T-helper 17 cell (primary cell): ENCODE measurements at places on chromosomes 2 and 18. TPM values are rescaled to one million over a fixed set of nuclear protein-coding genes. Genes with fewer than 3 reads are reported as not detected.
A peak's percentile ranks its signal among the peaks of the same experiment; 100 is the strongest.

Gene PID1
- 0.60 TPM for total RNA-seq

Gene TUBB8B
- not detected for total RNA-seq

Gene CNDP1
- total RNA-seq, result 0.20 TPM

Gene WDR75
- total RNA-seq, result 56.6 TPM

Gene MFSD2B
- 0.27 TPM for total RNA-seq

Gene KRTCAP3
- total RNA-seq, result 9.1 TPM

- H3K4me3 ChIP-seq, result peak overlapping the region; percentile 85
- no peak for DNase-seq
- H3K4me1 ChIP-seq, result peaks cover 34% of the 10 kb centered on the region
Observed at GRCh38 chr2:25251422-25252273, 83.3 kb upstream of the POMC start.

- no peak overlapping the region for H3K4me3 ChIP-seq
- peaks cover 2% of the 10 kb centered on the region for H3K36me3 ChIP-seq
- H3K27ac ChIP-seq, result no peak overlapping the region
Observed at GRCh38 chr2:98350411-98350810, 4.2 kb downstream of the CNGA3 start.

GRCh38 chr2:173311844-173312606 lies 42.6 kb upstream of the CDCA7 start:
- H3K4me3 ChIP-seq, result no peak overlapping the region
- no peak overlapping the region for H3K27ac ChIP-seq
- peaks cover 21% of the 10 kb centered on the region for H3K27me3 ChIP-seq
- DNase-seq, result no peak

GRCh38 chr2:47339745-47340541 lies 63.0 kb upstream of the MSH2 start:
- no peak overlapping the region for H3K27ac ChIP-seq
- peaks cover 6% of the 10 kb centered on the region for H3K4me1 ChIP-seq
- peaks cover 32% of the 10 kb centered on the region for H3K27me3 ChIP-seq
- no peaks in the 10 kb centered on the region for H3K36me3 ChIP-seq

GRCh38 chr2:71995067-71995665 lies 152.5 kb downstream of the CYP26B1 start:
- H3K27me3 ChIP-seq, result peaks cover 9% of the 10 kb centered on the region
- no peak overlapping the region for H3K4me3 ChIP-seq
- DNase-seq, result no peak
- H3K36me3 ChIP-seq, result no peaks in the 10 kb centered on the region
- no peaks in the 10 kb centered on the region for H3K4me1 ChIP-seq
- no peak overlapping the region for H3K27ac ChIP-seq

DNA sequence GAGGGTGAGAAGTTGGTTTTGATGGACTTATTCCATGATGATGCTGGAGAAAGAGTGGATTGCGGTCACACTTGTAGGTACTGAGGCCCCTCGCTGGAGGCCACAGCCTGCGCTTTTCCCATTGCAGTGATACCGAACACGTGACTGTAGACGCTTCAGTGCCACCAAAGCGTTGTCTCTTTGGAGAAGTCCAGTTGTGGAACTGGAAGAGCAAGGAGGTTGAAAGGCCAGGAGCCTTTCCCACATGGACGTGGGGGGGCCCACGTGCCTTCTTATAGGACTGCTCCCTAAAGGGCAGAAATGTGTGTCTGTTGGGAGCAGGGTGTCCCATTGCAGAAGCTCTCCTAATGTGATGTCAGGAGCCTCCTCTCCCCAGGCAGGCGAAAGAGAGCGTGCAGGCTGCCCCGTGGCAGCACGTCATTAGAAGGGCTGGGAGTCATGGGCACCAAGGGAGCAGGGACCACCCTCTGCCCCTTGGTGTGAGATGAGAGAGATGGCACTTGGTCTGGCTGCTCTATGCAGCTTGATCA lies 31.5 kb downstream of the LPIN1 start:
- H3K36me3 ChIP-seq, result peaks cover 12% of the 10 kb centered on the region
- no peaks in the 10 kb centered on the region for H3K27me3 ChIP-seq
- peak overlapping the region; percentile 85 for H3K27ac ChIP-seq
- no peak for DNase-seq
- peaks cover 38% of the 10 kb centered on the region for H3K4me1 ChIP-seq

GRCh38 chr18:34028324-34028723 lies 196.4 kb downstream of the NOL4 start:
- no peaks in the 10 kb centered on the region for H3K36me3 ChIP-seq
- no peaks in the 10 kb centered on the region for H3K27me3 ChIP-seq
- H3K27ac ChIP-seq, result no peak overlapping the region
- no peaks in the 10 kb centered on the region for H3K4me1 ChIP-seq
- H3K4me3 ChIP-seq, result no peak overlapping the region
- no peak for DNase-seq

- no peak for DNase-seq
- peaks cover 2% of the 10 kb centered on the region for H3K36me3 ChIP-seq
- H3K4me1 ChIP-seq, result peaks cover 15% of the 10 kb centered on the region
Observed at GRCh38 chr2:3313781-3314375, 63.7 kb downstream of the EIPR1 start.

DNA sequence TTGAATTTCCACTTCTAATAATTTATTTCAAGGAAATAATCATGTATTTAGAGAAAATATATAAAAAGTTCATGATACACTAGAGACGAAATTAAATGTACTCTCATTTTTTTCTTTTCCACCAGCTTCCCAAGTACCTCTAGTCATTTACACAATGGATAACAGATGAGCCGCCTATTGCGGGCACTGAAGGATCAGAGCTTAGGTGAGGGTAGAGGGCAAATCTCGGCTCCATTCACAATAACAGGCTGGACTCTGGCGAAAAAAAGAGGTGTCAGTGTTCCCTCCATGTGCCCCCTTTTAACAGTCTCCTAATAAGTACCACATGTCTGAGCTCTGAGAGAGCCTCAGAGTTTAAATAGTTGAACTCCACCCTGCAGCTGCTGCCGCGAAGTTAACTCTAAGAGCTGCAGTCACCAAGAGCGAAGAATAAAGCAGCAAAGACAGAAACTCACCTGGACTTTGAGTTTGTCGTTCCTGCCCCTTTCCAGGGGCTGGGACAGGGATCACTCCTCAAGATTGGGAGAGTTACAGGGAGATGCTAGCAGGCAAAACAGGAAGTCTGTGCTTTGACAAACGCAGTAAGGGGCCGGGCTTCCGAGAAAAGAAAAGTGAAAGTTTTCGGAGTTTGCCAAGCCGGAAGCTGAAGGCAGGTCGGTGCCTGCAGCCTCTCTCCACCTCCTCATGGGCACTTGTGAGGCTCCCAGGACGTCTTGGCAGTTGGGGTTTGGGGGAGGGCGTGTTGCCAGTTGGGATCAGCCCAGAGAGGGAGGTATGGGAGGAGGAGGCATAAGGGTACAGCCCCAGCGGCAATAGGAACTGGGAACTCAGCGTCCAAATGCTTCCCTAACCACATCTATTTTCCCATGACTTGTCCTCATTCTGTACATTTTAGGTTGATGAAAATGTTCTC lies at the start of gene SP110:
Gene SP110, minus strand, starts transcription at position 566 of the 913 bp plus-strand sequence. CDS start 3,057 bp downstream, outside the sequence.
- peak; percentile 51 for DNase-seq
- peaks cover 11% of the 10 kb centered on the region for H3K36me3 ChIP-seq
- no peaks in the 10 kb centered on the region for H3K27me3 ChIP-seq
- peak within 1 kb of the TSS; percentile 98 for H3K4me3 ChIP-seq
- H3K27ac ChIP-seq, result peak within 1 kb of the TSS; percentile 97

DNA sequence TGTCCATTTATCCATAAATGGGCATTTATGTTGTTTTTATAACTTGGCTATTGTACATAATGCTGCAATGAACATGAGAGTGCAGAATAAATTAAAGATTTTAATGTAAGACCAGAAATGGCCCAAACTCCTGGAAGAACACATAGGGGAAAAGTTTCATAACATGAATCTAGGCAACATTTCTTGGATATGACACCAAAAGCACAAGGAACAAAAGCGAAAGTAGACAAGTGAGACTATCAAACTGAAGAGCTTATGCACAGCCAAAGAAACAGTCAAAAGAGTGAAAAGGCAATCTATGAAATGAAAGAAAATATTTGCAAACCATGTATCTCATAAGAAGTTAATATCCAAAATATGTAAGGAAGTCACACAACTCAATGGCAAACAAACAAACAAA lies 5.8 kb downstream of the IL36A start:
- DNase-seq, result no peak
- no peaks in the 10 kb centered on the region for H3K27me3 ChIP-seq
- no peak overlapping the region for H3K4me3 ChIP-seq
- no peak overlapping the region for H3K27ac ChIP-seq

- no peak for DNase-seq
- H3K27me3 ChIP-seq, result no peaks in the 10 kb centered on the region
- peak overlapping the region; percentile 51 for H3K27ac ChIP-seq
- H3K4me3 ChIP-seq, result no peak overlapping the region
- peaks cover 10% of the 10 kb centered on the region for H3K36me3 ChIP-seq
Observed at GRCh38 chr18:10543277-10543676, 17.4 kb downstream of the NAPG start.

- no peak overlapping the region for H3K27ac ChIP-seq
- peaks cover 3% of the 10 kb centered on the region for H3K36me3 ChIP-seq
- no peak overlapping the region for H3K4me3 ChIP-seq
Observed at GRCh38 chr2:47239119-47239969, 84.2 kb upstream of the STPG4 start.

DNA sequence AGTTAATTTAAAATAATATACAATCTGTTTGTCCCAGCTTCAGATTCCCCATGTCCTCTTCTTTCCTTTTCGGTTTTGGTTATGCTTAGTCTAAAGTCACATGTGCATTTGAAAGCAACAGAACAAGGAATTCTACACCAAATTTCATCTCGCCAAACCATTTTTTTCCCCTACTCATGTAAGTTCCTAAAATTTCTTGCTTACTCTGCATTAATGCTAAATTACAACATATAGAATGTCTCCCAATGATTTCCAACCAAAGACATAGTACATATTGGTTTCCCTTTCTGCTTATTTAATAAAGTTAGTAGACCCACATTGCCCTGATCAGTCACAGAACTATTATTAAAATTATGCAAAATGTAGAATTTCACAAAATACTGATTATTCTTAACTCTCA lies 212.3 kb downstream of the ARHGAP15 start:
- peaks cover 45% of the 10 kb centered on the region for H3K4me1 ChIP-seq
- no peaks in the 10 kb centered on the region for H3K27me3 ChIP-seq
- H3K36me3 ChIP-seq, result no peaks in the 10 kb centered on the region

- H3K27ac ChIP-seq, result no peak overlapping the region
- no peak for DNase-seq
- H3K36me3 ChIP-seq, result peaks cover 2% of the 10 kb centered on the region
Observed at GRCh38 chr2:43745457-43745856, 28.4 kb upstream of the DYNC2LI1 start.

DNA sequence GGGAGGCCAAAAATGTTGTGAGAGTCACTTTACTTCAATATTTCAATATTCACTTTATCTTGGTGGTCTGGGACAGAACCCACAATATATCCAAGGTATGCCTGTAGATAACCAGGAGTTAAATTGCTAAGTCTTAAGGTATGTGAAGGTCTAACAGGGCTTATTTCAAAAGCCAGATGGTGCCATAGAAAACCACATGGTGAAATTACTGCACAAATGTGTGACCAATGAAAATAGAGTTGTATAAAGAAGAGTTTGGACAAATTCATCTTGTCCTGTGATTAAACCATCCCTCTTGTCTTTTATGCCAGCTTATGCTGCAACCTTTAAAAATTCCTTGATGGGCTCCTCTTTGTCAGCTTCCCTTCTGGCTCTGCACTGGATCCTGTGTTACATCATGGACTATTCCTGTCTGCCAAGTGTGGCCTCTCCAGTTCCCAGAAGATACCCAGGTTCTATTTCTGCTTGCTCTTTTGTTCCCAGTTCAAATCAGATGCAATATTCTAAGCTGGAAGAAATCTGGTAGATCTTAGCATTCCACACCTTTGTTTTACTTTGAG lies 46.8 kb downstream of the ANTXR1 start:
- no peaks in the 10 kb centered on the region for H3K4me1 ChIP-seq
- H3K36me3 ChIP-seq, result peaks cover 3% of the 10 kb centered on the region
- H3K4me3 ChIP-seq, result no peak overlapping the region
- peaks cover 64% of the 10 kb centered on the region for H3K27me3 ChIP-seq
- DNase-seq, result no peak

DNA sequence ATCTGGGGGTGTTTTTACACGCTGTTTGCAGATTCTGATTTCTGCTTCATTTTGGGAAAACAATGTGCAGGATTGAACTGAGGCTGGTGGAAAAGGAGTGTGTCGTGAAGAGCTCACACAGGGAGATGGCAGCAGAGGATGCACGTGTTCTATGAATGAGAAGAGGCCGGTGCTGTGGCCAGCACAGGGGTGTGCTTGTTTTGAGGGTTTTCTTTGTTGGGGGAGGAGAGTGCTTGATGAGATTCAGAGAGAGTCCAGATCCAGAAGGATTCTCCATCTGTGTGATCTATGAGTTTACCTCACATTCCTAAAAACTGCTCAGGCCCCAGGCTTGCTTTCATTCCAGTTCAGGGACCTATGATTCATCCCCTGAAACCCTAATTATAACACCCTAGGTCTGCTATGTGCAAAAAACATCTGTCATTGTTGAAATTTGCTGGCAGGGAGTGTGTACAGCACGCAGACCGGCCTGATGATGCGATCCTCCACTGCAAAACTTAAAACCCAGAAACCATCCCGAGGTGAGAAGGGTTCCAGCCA lies 12.1 kb downstream of the TGFA start:
- H3K27ac ChIP-seq, result no peak overlapping the region
- H3K27me3 ChIP-seq, result no peaks in the 10 kb centered on the region
- no peak overlapping the region for H3K4me3 ChIP-seq

GRCh38 chr2:144230033-144230432 lies 289.9 kb downstream of the ZEB2 start:
- peaks cover 23% of the 10 kb centered on the region for H3K4me1 ChIP-seq
- peaks cover 3% of the 10 kb centered on the region for H3K36me3 ChIP-seq
- H3K4me3 ChIP-seq, result no peak overlapping the region
- peak overlapping the region; percentile 19 for H3K27ac ChIP-seq
- no peak for DNase-seq

GRCh38 chr18:28158083-28158581 lies 18.8 kb downstream of the CDH2 start:
- H3K27ac ChIP-seq, result no peak overlapping the region
- no peaks in the 10 kb centered on the region for H3K36me3 ChIP-seq
- H3K27me3 ChIP-seq, result no peaks in the 10 kb centered on the region
- no peaks in the 10 kb centered on the region for H3K4me1 ChIP-seq

- H3K27me3 ChIP-seq, result peaks cover 8% of the 10 kb centered on the region
- H3K4me3 ChIP-seq, result no peak overlapping the region
- no peak for DNase-seq
- H3K36me3 ChIP-seq, result no peaks in the 10 kb centered on the region
- H3K27ac ChIP-seq, result peak overlapping the region; percentile 92
Observed at GRCh38 chr2:222861411-222862105, 722 bp downstream of the ACSL3 start.

- DNase-seq, result no peak
- H3K4me3 ChIP-seq, result no peak overlapping the region
Observed at GRCh38 chr2:99743146-99743545, 253.3 kb upstream of the REV1 start.

- H3K36me3 ChIP-seq, result no peaks in the 10 kb centered on the region
- no peaks in the 10 kb centered on the region for H3K4me1 ChIP-seq
- DNase-seq, result no peak
- H3K27me3 ChIP-seq, result peaks cover 18% of the 10 kb centered on the region
- no peak overlapping the region for H3K4me3 ChIP-seq
- no peak overlapping the region for H3K27ac ChIP-seq
Observed at GRCh38 chr18:57094175-57094574, 52.7 kb upstream of the BOD1L2 start.
